ENCODE measurements at places on chromosomes 2 and 18. TPM values are rescaled to one million over a fixed set of nuclear protein-coding genes. Genes with fewer than 3 reads are reported as not detected.

DNA sequence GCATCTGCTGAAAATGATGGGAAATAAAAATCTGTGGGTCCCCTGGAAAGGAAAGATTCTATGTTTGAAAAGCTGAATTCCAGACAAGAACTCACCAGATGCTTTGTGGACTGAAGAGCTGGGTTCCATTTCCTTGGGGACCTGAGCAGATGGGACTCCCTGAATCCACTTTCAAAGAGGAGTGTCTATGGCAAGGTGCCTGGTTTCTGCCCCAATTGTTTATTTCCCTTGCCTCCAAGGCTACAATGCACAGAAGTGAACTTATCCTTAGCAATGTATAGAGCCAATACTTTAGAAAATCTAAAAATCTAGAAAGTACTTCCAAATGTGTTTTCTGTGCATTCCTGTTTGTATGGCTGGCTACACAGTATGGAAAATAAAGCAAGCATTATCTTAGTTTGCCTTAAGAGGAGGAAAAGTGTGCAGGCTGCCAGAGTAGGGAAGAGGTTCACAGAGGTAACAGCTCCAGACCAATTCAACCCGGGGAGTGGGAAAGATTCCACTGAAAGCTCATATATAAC is 420.5 kb downstream of the NRXN1 start:
- H3K4me1 ChIP-seq, result no peaks in the 10 kb centered on the region
- H3K27me3 ChIP-seq, result no peaks in the 10 kb centered on the region
- DNase-seq, result no peak
- H3K4me3 ChIP-seq, result no peak overlapping the region
- no peaks in the 10 kb centered on the region for H3K36me3 ChIP-seq

- no peak overlapping the region for H3K27ac ChIP-seq
- H3K27me3 ChIP-seq, result no peaks in the 10 kb centered on the region
- H3K4me3 ChIP-seq, result no peak overlapping the region
Observed at GRCh38 chr2:47198985-47199451, 43.9 kb upstream of the STPG4 start.

GRCh38 chr18:67159662-67160061 is 356.9 kb downstream of the DSEL start:
- H3K27ac ChIP-seq, result no peak overlapping the region
- H3K27me3 ChIP-seq, result no peaks in the 10 kb centered on the region
- no peaks in the 10 kb centered on the region for H3K36me3 ChIP-seq
- H3K4me3 ChIP-seq, result no peak overlapping the region
- no peaks in the 10 kb centered on the region for H3K4me1 ChIP-seq

DSC2 gene
- 42.4 TPM for total RNA-seq

ANKRD30BL gene
- not detected for total RNA-seq

GRCh38 chr2:234955091-234955591 is 3.3 kb downstream of the SH3BP4 start:
- no peak overlapping the region for H3K27ac ChIP-seq
- H3K4me3 ChIP-seq, result no peak overlapping the region
- H3K36me3 ChIP-seq, result peaks cover 33% of the 10 kb centered on the region
- no peak for DNase-seq
- H3K4me1 ChIP-seq, result peaks cover 43% of the 10 kb centered on the region

DNA sequence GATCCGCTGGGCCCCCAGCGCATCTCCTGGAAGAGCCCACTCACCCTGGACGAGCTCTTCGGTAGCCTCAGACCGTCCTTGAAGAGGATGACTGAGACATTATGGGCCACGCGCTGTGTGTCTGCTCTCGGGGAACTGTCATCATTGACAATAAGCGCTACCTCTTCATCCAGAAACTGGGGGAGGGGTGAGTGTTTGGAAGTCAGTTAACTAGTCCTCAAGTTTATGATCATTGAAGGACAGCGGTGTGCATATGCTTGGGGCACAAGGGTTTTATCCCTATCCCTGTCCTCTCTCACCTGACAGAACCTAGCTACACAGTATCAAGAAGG is 586 bp downstream of the STK16 start:
- no peaks in the 10 kb centered on the region for H3K27me3 ChIP-seq
- H3K36me3 ChIP-seq, result peaks cover 44% of the 10 kb centered on the region
- peak overlapping the region; percentile 79 for H3K27ac ChIP-seq
- peaks cover 30% of the 10 kb centered on the region for H3K4me1 ChIP-seq
- H3K4me3 ChIP-seq, result peak overlapping the region; percentile 79
- DNase-seq, result no peak

PROC gene
- 0.59 TPM for total RNA-seq

DNA sequence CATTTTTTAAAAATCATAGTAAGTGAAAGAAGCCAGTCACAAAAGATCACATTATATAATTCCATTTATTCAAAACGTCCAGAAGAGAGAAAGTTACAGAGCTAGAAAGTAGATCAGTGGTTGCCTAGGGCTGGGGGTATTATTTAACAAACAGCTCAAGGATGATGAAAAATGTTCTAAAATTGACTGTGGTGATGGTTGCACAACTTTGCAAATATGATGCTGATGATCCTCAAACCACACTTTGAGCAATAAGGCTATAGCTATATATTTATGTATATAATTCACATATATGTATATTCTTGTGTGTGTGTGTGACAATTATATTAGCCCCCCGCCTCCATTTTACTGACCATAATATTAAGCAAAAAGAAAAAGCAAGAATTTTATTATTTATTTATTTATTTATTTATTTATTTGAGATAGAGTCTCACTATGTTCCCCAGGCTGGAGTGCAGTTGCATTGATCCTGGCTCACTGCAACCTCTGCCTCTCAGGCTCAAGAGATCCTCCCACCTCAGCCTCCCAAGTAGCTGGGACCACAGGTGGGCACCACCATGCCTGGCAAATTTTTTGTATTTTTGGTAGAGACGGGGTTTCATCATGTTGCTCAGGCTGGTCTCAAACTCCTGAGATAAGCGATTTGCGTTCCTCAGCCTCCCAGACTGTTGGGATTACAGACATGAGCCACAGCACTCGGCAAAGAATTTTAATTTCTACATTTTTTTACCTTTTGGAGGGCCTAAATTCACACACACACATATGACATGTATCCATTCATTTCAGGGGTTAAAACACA is 1.9 kb downstream of the WDR12 start:
- H3K4me1 ChIP-seq, result peaks cover 20% of the 10 kb centered on the region
- no peaks in the 10 kb centered on the region for H3K27me3 ChIP-seq
- no peak for DNase-seq
- peak overlapping the region; percentile 99 for H3K4me3 ChIP-seq

GRCh38 chr2:234650911-234651310 is 154.0 kb upstream of the ARL4C start:
- H3K27me3 ChIP-seq, result peaks cover 48% of the 10 kb centered on the region
- H3K27ac ChIP-seq, result no peak overlapping the region
- no peak overlapping the region for H3K4me3 ChIP-seq
- no peak for DNase-seq
- H3K4me1 ChIP-seq, result no peaks in the 10 kb centered on the region

- DNase-seq, result no peak
- no peaks in the 10 kb centered on the region for H3K36me3 ChIP-seq
- no peak overlapping the region for H3K27ac ChIP-seq
- peaks cover 8% of the 10 kb centered on the region for H3K27me3 ChIP-seq
- H3K4me3 ChIP-seq, result no peak overlapping the region
- no peaks in the 10 kb centered on the region for H3K4me1 ChIP-seq
Observed at GRCh38 chr2:118505436-118505835, 342.0 kb downstream of the EN1 start.

SERPINB13 gene
- total RNA-seq, result not detected

GRCh38 chr18:44696892-44697291 is 16.2 kb downstream of the SETBP1 start:
- no peaks in the 10 kb centered on the region for H3K27me3 ChIP-seq
- H3K27ac ChIP-seq, result no peak overlapping the region
- peak; percentile 30 for DNase-seq
- peak overlapping the region; percentile 6 for H3K4me3 ChIP-seq
- no peaks in the 10 kb centered on the region for H3K36me3 ChIP-seq
- peaks cover 13% of the 10 kb centered on the region for H3K4me1 ChIP-seq

DNA sequence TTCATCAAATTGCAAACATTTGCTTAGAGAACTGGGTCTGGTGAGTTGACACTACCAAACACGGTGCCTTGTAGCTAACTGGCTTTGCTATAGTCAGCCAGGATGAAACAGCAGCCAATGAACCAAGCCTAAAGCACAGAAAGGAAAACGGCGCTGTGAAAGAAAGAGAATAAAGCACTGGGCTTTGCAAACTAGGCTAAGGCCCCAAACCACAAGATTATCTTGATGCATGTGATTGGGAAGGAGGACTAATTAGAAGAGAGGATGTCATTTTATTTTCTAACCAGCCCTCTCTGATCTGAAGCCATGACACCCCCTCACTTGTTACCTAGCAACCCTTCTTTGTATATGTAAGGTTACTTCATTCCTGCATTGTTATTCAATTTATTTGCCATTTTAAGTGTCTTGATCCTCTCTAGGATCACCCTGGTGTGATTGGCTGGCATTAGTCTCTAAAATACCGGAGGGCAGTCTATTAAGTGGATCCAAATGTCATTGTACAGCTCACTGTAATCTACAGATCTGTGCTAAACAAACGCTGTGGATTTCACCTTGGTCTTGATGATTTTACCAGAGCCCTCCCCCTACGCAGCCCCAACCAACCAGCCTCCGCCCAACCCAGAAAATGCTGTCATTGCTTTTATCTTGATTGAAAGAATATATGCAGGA is 395.4 kb upstream of the ACVR2A start:
- DNase-seq, result no peak
- H3K36me3 ChIP-seq, result no peaks in the 10 kb centered on the region
- no peaks in the 10 kb centered on the region for H3K4me1 ChIP-seq
- H3K4me3 ChIP-seq, result no peak overlapping the region

DNA sequence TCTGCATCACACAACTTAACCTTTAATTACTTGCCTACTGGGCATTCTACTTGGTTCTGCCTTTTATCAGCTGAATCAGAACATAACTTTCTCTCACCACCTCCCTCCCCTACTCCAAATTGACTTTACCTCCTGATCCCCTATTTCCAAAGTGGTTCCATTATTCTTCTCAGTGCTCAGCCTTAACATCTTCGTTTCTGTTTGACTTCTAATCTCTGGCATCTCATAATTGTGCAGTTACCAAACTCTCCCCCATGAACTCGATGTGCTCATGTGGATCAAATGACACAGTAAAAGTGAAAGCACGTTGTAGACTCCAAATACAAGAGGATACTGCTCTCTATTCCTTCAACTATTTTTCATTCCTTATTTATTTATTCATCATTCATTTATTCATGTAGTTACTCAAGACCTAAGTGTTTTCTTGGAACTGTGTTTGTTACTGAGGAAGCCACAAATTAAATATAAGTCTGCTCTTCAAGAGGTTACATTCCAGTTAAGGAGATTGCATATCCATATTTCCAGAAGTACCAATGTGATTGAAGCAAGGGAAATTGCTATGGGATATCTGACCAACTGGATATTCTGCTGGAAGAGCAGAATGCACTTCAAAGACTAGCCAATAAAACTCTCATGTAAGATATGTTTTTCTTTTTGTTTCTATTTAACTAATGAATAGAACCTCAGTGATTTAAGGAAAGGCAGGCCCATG is 158.8 kb downstream of the TMEFF2 start:
- no peak overlapping the region for H3K4me3 ChIP-seq
- no peaks in the 10 kb centered on the region for H3K27me3 ChIP-seq
- no peaks in the 10 kb centered on the region for H3K36me3 ChIP-seq
- DNase-seq, result no peak
- peaks cover 7% of the 10 kb centered on the region for H3K4me1 ChIP-seq
- H3K27ac ChIP-seq, result no peak overlapping the region

GALNT3 gene
- total RNA-seq, result 75.0 TPM

DNA sequence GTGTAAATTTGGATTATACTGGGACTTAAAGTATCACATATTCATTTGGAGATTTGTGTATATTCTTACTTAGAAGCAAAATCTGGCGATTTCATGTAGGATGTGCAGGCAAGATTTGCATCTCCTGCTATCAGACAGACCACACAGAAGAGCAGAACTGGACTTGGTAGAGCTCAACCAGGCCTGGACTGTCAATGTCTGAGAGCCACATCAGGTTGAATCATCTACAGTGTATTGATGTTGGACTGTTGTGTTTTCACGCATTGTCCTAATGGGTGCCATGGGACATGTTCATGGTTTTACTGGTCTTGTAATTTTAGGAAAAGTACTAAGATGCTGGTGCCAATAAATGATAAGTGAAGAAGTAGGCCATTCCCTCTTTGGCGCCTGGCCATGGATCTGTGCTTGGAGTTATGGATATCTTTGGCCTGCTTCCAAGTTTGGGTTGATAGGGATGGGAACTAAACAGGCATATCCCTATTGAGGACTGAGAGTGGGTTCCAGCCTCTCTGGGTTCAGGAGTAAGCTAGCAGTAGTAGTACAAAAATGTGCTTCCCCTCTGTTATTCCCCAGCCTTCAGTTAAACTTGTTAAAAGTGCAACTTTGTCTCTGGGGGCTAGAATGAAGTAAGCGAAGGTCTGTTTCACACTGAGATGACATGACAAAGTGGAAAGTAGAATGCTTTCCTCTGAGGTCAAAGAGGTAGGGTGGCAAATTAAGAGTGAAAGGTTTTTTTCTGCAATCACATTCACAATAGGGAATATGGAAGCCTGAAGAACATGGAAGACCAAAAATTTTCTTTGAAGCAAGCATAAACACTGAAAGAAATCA is 49.2 kb upstream of the NEMP2 start:
- no peak for DNase-seq
- H3K4me1 ChIP-seq, result peaks cover 39% of the 10 kb centered on the region
- H3K27me3 ChIP-seq, result no peaks in the 10 kb centered on the region

OBSL1 gene
- 76.5 TPM for total RNA-seq

- no peak overlapping the region for H3K4me3 ChIP-seq
- DNase-seq, result no peak
- H3K27me3 ChIP-seq, result peaks cover 2% of the 10 kb centered on the region
- H3K27ac ChIP-seq, result no peak overlapping the region
- H3K4me1 ChIP-seq, result no peaks in the 10 kb centered on the region
Observed at GRCh38 chr2:202096736-202097135, 23.7 kb downstream of the KIAA2012 start.

SNED1 gene
- total RNA-seq, result 0.86 TPM

CDH19 gene
- 0.27 TPM for total RNA-seq

CCDC85A gene
- total RNA-seq, result 2.6 TPM

DNA sequence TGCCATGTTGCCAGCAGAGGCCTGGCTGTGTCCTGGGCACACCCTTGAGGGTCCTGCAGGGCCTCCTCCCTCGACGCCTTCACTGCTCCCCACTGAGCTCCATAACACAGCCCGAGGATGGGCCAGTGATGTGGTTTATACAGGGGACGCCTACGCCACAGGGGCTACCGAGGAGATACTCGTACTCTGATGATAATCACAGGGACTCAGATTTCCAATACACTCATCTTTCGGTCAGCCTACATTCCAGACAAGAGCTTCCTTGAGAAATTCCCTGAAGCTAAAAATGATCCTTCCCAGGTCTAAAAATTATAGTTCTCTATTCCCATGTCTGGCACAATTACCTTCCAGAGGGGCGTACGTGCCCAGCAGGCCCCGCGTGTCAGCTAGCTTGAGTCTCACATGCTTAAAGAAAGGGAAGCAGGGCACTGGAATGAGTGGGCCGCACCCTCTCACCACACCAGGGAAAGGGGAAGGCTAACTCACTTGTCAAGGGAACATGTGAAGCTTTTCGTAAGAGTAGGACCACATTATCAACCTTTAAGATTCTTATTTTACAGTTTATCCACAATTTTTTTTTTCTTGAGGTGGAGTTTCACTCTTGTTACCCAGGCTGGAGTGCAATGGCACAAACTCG is 159.5 kb upstream of the NDUFV2 start:
- DNase-seq, result no peak
- H3K27me3 ChIP-seq, result no peaks in the 10 kb centered on the region
- no peak overlapping the region for H3K4me3 ChIP-seq
- H3K36me3 ChIP-seq, result peaks cover 6% of the 10 kb centered on the region

Measured in Calu3 (cell line).